Stimulated activated CD8-positive, alpha-beta memory T cell treated with anti-CD3 and anti-CD28 coated beads, Interleukin-15, amount 100 ng/mL, for 4 hours (primary cell): ENCODE measurements at places on chromosomes 4 and X.

- DNase-seq = no peak
Measured at GRCh38 chr4:57607566-57608180, 497.5 kb upstream of the IGFBP7 start.

DNA sequence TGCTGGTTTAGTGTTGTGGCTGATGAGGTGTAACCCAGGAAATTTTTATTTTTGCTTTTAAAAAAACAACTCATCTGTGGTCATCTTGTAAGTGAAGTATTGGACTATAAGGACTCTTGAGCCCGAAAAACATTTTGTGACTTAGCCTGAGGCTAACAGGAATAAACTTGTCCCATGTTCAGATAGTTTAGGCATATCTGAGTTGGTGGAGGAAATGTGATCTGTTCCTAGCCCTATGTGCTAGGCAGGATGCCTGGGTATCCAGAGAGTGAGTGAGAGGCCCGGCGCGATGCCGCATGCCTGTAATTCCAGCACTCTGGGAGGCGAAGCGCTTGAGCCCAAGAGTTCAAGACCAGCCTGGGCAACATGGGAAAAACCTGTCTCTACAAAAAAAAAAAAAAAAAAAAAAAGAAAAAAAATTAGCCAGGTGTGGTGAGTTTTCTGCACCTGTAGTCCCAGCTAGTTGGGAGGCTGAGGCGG lies 3.7 kb downstream of the SMS start:
- DNase-seq = no peak

DNA sequence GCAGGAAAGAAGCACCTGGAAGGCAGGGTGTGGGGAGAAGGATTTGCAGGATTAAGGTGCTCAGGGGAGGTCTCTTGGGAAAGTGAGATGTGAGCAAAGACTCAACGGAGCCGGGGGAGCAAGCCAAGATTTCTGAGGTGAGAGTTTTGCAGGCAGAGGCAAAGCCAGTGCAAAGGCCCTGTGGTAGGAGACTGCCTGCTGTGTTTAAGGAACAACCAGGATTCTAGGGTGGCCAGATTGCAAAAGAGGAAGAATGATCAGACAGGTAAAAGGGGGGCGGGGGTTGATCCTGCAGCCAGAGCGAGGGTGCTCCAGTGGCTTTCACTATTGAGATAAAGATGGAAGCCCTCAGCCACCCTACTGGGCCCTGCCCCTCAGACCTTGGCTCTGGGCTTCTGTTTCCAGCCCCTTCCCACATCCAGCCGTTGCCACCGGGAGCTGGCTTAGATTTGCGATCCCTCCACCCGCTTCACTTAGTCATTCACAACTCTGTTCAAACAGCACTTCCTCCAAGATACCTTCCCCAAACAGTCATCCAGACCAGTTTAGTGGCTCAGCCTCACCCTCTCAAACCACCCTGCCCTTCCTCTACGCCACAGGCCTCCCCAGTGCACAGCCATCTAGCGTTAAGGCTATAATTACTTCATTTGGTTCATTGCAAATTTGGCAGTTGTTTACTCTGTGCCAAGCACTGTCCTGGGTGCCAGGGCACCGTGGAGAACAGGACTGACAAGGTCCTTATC lies 23.3 kb upstream of the BCOR start:
- no peak for DNase-seq

DNA sequence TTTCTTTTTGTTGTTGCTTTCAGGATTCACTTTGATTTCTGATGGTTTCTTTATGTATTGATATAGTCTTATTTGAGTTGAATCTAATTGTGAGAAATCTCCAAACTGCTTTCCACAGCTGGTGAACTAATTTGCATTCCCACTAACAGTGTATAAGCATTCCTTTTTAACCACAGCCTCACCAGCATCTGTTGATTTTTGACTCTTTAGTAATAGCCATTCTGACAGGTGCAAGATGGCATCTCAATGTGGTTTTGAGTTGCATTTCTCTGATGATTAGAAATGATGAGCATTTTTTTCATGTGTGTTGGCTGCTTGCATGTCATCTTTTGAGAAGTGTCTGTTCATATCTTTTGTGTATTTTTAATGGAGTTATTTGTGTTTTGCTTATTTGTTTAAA lies 1023.1 kb downstream of the SH3BGRL start:
- DNase-seq = no peak

DNA sequence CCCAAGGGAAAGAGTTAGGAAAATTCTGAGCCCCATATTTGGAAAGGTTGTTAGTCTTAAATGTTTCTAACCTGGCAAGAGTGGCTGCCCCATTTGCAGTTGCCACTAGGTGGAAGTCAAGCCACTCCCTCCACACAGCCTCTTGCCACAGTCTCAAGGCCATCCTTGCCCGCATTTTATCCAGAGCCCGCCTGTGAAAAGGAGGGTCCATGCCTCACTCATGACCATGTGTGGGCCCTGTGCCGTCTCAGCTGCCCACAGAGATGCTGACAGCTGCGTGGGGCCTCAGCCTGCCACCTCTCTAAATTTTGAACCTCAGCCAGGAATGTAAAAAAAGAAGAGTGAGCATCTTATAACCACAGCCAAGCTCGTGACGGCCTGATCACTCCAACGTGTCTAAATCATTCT lies 201.5 kb upstream of the FAM241A start:
- DNase-seq = no peak

DNA sequence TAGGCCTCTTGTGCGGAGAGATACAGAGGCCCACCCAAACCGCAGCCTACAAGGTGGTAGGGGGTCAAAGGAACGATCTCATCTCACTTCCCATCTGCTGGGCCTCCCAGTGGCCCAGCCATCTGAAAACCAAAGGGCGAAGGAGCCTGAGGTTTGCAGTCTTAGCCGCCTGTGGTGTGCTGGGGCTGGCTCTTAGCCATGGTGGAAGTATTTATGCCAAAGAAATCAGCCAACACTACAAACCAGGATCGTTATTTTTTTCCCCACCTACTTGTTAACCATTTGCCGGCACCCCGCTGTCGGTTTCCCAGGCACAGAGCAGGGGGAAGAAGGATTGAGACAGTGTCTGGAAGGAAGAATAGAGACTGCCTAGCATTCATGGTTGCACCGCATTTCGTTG lies 30.9 kb upstream of the CDKL5 start:
- no peak for DNase-seq

DNA sequence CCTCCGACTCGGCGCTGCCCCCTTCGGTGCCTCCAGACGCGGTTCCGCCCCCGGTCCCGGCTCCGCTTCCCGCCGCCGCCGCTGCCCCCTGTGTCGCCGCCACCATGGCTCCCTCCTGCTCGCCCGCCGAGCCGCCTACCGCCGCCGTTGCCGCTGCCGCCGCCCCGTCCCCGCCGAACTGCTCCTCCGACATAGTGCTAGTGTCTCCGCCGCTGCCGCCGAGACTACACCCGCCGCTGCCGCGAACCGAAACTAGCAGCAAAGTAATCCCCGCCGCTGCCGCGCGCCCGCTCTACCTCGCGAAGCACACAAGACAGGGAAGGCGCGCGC lies 340 bp downstream of the HNRNPD start:
- no peak for DNase-seq

DNA sequence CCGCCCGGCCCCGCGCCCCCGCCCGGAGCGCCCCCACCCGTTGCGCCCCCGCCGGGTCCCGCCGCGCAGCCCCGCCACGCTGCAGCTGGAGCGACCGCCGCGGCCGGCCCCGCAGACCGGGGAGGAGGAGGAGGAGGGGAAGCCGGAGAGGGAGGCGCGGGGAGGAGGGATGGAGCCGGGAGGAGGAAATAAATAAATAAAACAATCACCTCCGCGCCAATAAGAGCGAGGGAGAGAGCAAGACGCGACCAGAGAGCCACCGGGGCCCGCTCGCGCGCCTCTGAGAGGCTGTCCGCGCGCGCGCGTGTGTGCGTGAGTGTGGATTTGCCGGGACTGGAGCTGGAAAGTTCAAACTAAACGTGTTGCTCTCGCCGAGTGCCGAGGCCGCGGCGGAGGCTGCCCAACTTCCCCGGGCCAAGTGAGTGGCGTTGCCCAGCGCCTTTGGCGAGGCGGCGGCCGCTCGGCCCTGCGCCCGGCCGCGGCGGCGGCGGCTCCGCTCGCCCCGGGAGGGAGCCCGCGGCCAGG lies 2184.4 kb upstream of the TENM3 start:
- no peak for DNase-seq

DNA sequence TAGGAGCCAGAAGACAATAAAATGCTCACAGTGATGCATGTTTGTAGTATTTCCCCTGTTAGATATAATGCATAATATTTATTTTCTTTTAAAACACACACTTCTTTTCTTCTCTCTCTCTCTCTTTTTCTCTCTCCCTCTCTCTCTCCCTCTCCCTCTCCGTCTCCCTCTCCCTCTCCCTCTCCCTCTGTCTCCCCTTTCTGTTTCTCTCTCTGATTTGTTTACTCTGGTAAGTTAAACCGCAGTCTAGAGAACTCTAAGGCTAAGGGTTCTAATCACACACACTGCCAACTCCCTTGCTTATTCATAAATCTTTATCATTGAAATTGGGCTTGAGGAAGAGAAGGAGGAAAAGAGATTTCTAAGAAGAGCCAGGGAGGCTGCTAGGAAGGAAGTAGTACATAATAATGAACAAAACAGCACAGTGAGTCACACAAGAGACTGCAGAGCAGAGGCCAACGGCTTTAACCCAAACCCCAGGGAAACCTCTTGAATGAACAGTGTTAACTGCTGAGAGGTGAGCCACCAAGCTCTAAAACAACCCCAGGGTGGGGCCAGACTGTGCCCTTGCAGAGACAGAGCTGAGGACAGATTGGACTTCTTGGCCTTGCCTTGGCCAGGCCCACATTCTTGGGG lies 9.1 kb upstream of the PHOX2B start:
- no peak for DNase-seq

- no peak for DNase-seq
Measured at GRCh38 chr4:30001628-30002027, 718.5 kb upstream of the PCDH7 start.

GRCh38 chrX:47283015-47283771 lies 50.4 kb downstream of the USP11 start:
- no peak for DNase-seq

DNA sequence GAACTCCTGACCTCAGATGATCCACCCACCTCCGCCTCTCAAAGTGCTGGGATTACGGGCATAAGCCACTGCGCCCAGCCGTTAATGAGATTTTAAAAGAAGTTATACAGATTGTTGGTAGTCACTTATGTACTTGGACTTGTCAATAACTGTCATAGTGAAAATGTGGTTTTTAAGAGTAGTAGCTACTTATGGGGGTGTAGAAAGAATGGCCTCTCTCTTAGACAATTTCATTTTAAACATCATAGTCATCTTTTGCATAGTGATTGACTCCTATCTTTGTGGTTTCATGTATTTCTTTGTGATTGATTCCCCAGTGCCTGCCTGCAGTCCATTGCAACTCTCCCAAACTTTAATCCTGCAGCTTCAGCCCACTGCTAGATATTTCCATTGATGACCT lies 17.4 kb downstream of the FAM199X start:
- DNase-seq = no peak

- no peak for DNase-seq
Measured at GRCh38 chr4:185248393-185249039, 39.1 kb downstream of the SNX25 start.

GRCh38 chrX:13540602-13541001 lies 28.8 kb upstream of the EGFL6 start:
- no peak for DNase-seq

GRCh38 chr4:154367659-154368058 lies 123.9 kb downstream of the DCHS2 start:
- DNase-seq = no peak

- DNase-seq = no peak
Measured at GRCh38 chr4:7938609-7939376, 868 bp downstream of the AFAP1 start.

GRCh38 chr4:37964734-37965457 lies 4.7 kb downstream of the PTTG2 start:
- no peak for DNase-seq

GRCh38 chr4:721261-722168 lies 15.9 kb downstream of the PCGF3 start:
- DNase-seq = no peak

GRCh38 chr4:8542776-8543525 lies 37.2 kb upstream of the GPR78 start:
- no peak for DNase-seq

- no peak for DNase-seq
Measured at GRCh38 chr4:121690001-121690400, 6.8 kb downstream of the ANXA5 start.

DNA sequence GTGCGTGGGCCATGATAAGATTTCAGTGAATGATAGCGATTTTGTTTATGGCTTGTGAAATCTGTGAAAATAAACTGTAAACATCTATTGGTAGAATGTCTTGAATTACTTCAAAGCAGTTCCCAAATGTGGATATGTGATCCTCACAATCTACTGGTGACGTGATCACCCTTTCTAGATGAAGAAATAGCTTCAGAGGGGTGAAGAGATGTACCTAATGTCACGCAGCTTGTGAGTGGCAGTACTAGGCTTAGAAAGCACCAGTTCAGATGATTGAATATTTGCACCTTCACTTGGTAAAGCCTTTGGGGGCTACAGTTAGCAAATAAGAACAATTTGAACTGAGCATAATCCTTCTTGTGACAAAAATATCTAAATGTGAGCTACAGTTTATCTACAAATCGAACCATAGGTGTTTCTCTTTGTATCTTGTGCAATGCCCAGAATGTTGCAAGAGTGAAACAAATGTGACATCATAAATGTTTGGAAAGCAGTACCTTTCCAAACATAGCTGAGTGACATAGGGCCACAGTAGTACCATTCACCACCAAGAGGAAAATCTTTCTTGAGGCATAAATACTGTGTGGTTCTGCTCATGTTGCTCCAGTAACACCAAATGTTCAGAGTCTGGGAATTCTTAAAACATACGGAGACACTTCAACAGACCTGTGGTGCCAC lies 14.2 kb downstream of the PAK3 start:
- DNase-seq = no peak

- no peak for DNase-seq
Measured at GRCh38 chrX:102113367-102113766, 12.1 kb upstream of the TCEAL2 start.

- no peak for DNase-seq
Measured at GRCh38 chr4:127505203-127505602, 127.6 kb upstream of the INTU start.

DNA sequence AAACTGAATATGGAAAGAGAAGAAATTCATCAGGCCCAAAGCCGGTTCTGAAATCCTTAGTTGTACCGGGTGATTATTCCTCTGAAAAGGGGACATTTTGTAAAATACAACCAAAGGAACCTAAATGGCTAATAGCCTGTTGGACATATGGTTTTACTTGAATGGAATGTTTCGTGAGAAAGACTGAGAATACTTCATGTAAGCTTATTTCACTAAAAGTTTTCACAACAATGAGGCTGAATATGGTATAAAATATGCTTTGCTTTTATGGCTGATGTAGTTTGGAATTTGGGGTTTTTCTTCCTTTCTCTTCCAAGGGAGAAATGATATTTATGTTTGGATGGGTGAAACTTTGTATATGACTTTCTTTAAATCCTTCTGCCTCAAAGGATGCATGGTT lies 2.7 kb downstream of the GRIA3 start:
- no peak for DNase-seq
